ENCODE measurements at places on chromosomes 12 and 14.
A peak's percentile ranks its signal among the peaks of the same experiment; 100 is the strongest.

GRCh38 chr12:89372584-89373370, 20.5 kb upstream of the DUSP6 start:
- no peak for DNase-seq

DNA sequence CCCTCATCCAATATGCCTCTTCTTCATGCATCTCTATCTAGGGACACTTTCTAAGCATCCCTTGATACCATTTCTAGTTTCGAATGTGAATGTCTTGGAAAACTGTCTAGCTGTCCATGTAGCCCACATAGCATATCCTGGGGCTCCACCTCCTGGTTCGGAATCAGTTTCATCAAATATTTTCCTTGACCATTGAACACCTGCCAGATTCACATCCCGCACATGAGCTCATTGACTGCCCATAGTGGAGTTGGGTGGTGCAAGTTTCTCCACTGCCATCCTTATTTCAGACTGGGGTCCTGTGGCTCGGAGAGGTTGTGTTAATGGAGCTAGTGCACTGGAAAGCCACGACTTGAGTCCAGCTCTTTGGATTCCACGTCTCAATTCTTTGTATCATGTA, 58.6 kb upstream of the TMEM263 start:
- peak; percentile 30 for DNase-seq

DNA sequence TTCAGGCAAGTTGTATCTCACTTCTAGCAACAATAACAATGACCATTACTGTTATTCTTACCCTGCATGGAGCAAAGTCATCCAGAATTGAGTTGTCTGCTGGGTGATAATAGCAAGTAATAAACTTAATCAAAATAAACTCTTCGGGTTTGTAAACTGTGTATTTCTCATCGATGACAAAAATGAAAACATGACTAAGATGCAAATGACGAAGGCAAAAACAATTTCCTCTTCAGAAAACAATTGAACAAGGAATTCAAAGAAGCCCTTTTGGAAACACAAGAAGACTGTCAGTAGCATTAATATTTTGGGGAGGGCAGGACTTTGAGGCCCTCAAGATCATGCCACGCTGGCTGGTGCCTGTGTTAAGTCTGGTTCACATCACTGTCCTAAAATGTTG, 232.0 kb downstream of the BTG1 start:
- no peak for DNase-seq

- DNase-seq: peak; percentile 73
These were observed 24.1 kb downstream of the CEP83 start for GRCh38 chr12:94435511-94435927.

- no peak for DNase-seq
These were observed 57.5 kb downstream of the CHST11 start for GRCh38 chr12:104514092-104514810.

DNA sequence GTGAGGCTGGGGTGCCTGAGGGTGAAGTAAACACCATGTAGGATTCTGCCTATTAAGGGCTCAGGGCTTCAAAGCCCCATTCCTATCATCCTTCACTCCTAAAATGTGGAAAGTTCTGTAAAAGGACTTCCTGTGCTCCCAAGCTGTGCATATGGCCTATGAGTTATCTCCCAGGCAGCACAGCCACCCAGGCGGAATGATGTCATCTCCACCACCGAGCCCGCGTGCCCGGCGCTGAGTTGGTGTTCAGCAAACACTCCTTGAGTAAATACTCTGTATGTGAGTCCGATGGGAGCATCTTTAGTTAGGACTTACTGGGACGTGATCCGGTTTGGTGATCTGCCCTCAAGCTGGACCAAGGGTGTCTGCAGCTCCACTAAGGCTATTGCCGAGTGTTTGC, 437.3 kb downstream of the MED13L start:
- DNase-seq: no peak

DNA sequence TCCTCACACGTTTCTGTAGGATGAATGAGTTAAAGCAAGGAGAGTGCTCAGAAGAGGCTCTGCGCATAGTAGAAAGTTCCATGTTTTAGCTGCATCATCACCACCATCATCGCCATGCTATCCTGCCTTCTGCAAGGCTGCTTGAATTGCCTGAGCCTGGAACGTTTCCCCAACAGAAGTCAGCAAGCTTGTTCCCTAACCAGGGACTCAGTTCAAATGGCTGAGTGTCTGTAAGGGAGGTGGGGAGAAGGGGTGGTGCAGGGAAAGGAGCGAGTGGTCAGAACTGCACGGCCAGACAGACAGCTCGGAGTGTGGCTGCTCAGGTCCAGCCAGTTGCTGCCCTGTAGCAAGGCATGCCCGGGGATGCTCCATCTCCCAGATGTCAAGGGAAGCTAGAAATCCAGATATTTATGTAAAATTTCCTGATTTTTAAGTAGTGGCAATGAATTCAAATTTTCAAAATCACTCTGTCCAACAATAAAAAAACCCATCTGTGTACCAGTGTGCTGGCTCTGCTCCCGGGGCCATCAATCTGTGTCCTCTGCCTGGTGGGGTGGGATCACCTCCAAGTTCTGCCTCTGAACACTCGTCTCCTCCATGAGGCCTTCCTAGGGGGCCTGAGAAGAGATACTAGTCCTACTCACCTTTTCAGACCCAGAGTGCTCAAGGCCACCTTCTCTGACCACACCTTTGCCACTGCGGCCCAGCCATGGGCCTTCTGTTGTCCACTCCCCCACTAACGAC, 162.7 kb downstream of the FOXN3 start:
- DNase-seq: peak; percentile 75

- DNase-seq: no peak
These were observed 534.2 kb downstream of the LRFN5 start for GRCh38 chr14:42140831-42141279.

- no peak for DNase-seq
These were observed 21.8 kb upstream of the DDHD1 start for GRCh38 chr14:53174918-53175317.

GRCh38 chr12:132118876-132119275, 25.2 kb downstream of the DDX51 start:
- DNase-seq: no peak

- DNase-seq: no peak
These were observed 119.8 kb upstream of the CPM start for GRCh38 chr12:69052613-69053408.

DNA sequence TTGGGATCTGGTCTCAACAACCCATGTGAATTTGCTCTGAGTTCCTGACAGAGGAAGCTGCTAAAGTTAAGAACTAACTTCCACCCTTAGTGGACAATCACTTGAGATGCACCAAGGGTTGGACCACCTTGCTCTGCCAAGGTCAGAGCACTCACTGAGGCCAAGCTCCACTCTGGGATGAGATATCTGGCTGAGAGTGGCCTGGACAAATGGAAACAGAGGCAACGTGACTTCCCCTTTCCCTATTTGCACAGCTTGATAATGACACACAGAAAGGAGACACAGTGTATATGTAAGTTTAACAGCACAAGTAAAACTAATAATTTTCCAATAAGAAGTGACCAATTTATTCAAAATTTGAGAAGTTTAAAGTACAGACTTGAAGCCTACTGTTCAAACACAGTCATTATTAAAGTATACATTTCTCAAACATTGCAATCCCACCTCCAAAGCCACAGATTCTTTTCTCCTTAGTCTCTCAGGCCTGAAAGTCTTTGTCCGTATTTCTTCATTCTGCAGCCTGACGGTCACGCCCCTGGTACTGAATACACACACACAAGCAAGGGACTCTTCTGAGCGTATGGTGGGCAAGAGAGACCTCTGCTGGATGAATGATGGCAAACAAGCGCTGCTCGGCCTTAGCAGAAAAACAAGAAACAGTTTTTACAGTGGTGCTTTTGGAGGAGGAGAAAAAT, 28.6 kb downstream of the TMEM30B start:
- DNase-seq: peak; percentile 97

- DNase-seq: no peak
These were observed 124.6 kb upstream of the HIF1A start for GRCh38 chr14:61570549-61571290.

DNA sequence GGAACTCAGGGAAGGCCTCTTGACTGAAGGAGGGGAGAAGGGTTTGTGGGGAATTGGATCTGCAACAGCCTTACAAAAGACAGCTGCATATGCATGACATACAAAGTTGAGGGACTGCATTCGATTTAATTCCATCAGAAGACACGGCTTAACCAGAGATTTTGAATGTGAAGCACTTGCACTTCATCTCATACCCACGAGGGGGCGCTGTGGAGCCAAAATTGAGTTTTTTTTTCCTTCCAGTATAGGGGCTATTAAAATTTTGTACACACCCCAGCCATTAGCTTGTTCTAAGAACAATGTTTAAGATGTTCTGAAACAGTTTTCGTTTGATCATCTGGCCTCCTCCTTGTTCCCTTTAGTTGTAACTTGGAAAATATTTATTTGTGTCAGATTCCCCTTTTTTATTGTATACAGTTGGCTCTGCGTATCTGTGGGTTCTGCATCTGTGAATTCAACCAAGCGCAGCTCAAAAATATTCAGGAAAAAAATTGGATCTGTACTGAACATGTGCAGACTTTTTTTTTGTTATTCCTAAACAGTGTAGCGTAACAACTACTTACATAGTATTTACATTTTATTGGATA, 1.6 kb downstream of the SUDS3 start:
- DNase-seq: peak; percentile 56

- no peak for DNase-seq
These were observed 130.7 kb downstream of the TSPAN9 start for GRCh38 chr12:3207858-3208257.

DNA sequence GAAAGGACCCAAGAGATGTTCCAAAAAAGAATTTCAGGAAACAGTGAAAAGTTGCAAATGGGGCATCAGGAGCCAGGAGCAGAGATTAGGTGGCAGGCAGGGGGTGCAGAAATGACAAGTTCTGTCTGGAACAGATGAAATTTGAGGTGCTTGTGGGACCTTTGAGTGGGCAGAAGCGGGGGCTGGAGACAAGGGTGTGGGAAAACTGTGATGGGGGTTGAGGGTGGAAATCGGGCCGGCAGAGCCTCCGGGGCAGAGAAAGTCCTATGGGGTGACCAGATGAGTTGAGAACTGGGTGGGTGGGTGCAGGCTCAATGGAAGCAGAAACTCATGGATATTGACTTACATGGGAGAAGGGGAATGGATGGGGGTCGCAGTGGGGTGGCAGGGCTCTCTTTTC, 1.6 kb upstream of the NR4A1 start:
- no peak for DNase-seq

DNA sequence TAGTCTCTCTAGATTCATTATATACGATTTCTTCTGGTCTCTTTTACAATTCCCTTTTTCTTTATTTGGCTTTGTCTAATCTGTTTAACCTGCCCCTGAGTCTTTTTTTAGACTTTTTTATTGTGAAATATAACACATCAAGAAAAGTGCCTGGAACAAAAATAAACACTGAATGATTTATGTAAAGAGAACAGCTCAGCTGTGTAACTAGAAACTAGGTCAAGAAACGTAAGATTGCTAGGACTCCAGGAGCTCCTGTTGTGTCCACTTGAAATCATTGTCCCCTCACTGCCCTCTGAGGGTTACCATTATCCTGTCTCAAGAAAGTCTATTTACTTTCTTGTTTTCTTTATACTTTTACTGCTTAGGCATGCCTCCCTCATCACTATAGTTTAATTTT, 23.1 kb downstream of the EXD2 start:
- DNase-seq: no peak

- no peak for DNase-seq
These were observed 25.4 kb upstream of the CPM start for GRCh38 chr12:68958322-68958721.

- DNase-seq: peak; percentile 53
These were observed 536 bp upstream of the WNT1 start for GRCh38 chr12:48977290-48978281.

DNA sequence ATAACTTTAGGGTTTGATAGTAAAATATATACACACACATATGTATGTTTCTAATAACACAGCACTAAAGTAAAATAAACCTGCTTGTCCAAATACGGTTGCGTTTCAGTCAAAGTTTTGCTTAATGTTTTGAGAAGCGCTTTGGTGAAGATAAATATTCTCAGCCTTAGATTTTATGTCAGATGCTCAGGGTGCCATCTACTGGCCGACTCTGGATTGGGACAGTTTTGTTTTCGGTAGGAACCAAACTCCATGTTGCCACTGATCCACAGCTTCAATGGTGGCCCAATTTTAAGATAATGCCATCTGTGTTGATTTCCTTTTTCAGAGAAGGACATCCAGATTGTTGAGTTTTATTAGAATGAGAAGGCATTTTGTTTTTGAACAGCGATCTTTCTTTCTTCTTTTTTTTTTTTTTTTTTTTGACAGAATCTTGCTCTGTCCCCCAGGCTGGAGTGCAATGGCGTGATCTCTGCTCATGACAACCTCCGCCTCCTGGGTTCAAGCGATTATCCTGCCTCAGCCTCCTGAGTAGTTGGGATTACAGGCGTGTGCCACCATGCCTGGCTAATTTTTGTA, 43.1 kb downstream of the LLPH start:
- DNase-seq: peak; percentile 70

DNA sequence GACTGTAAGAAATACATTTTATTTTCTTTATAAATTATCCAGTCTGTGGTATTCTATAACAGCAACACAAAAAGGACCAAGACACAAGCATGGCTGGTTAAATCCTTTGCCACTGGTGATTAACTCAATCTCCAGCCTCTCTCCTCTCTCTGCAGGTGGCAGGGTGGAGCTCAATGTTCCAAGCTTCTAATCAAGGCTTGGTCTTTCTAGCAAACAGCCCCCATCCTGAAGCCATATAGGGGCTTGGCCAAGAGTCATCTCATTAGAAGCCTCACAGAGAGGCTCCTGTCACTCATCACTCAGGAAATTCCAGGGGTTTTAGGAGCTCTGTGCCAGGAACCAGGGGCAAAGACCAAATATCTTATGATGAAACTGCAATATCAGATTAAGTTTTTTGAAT, 12.0 kb downstream of the C12orf75 start:
- DNase-seq: no peak

DNA sequence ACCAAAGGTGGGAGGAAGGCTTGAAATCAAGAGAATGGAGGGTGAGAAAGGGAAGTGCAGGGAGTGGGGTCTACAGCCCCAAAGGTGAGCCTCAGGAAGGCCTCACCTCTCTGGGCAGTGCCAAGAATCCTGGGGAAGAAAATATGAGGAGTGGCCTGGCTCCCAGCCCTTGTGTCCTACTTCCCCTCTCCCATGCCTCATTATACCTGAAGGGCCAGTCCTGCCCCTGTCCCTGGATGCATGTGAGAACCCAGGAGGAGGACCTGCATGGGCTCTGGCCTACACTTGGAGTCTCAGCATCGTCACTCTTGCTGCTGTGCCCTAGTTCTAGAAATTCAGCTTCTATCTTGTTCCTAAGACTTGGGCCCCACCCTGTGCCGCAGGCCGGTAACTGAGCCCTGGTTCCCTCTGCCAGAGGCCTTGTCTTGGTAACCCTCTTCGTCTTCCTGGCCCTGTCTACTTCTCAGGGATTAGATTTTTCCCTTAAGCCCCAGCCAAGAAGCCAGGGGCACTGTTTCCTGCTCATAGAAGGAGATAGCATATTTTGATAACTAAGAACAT, 10.9 kb upstream of the MYH7 start:
- DNase-seq: no peak

DNA sequence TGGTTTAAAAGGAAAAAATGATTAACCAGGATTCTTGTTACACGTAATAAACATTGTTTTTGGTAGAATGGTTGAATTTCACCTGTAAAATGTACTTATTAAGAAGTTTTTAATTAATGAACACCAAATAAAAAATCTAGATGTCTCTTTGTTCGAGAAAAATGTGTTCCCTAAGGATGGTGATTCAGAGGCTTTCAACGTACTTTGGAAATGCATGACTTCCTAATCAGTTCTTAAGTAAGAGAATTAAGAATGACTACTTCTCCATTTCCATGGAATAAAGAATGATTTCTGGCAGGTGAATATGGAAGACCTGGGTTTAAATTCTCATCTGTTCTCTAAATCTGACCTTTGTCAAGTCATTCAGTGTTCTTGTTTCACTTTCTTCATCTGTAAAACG, 428.6 kb downstream of the KCNH5 start:
- DNase-seq: no peak
